Activated naive CD8-positive, alpha-beta T cell treated with anti-CD3 and anti-CD28 coated beads, Interleukin-2, amount 50 U/mL, for 24 hours (primary cell): ENCODE measurements at places on chromosomes 3 and 15.
A peak's percentile ranks its signal among the peaks of the same experiment; 100 is the strongest.

DNA sequence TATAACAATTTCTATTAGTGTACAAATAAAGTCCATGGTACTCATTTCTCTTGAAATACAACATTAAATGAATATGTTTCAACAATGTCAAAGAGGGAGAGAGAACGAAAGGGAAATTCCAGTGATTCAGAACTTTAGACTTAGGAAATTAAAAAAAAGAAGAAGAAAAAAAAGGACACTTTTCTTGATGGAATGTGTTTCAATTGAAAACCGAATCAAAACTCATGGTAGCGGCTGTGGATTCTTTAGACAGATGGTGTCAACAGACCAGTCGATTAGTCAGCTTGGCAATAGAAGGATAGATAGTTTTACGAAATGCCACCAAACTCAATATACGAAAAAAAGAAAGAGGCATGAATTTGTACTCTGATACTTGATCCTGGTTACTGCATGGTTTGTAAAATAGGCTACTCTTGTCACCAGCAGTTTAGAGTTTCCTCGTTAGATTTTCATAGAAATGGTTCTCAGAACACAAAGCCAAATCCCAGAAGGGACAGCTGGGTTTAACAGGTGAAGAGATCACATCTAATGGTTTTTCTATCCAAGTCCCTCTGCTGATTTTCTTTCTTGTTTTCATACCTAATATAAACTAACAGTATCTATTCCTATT is 793.5 kb downstream of the ROBO1 start:
- no peak for DNase-seq

GRCh38 chr3:172447611-172448579 is at the start of gene GHSR:
TSS of gene GHSR (minus strand) at chr3:172448456. CDS start at chr3:172448413, 43 bp downstream.
- DNase-seq = no peak

GRCh38 chr15:85412956-85413854 is 32.8 kb downstream of the AKAP13 start:
- DNase-seq = peak; percentile 65

- DNase-seq = no peak
These were observed 1340.5 kb downstream of the ROBO1 start for GRCh38 chr3:78427303-78427702.

GRCh38 chr15:55257938-55258337 is 31.7 kb downstream of the RAB27A start:
- no peak for DNase-seq

DNA sequence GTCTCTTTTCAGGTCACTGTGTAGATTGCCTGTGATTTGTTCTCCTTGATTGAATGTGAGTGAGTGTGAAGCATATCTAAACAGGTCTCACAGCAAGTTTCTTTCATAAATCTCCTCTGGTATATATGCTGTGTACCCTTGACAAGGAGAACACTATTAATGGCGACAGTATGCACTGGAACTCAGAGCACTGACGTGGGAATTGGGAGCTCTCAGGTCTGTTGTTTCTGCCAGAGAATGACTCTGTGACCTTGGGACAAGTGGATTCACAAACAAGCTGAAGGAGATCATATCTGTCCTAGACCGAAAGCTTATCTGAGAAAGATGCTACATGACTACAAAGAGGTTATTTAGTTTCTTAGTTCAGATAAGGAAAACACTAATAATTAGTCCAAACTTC is 326.3 kb upstream of the TPRG1 start:
- DNase-seq = no peak

- no peak for DNase-seq
These were observed 19.6 kb downstream of the DYNC1LI1 start for GRCh38 chr3:32551087-32551486.

- DNase-seq = no peak
These were observed 127.9 kb downstream of the MYRIP start for GRCh38 chr3:39937315-39937714.

DNA sequence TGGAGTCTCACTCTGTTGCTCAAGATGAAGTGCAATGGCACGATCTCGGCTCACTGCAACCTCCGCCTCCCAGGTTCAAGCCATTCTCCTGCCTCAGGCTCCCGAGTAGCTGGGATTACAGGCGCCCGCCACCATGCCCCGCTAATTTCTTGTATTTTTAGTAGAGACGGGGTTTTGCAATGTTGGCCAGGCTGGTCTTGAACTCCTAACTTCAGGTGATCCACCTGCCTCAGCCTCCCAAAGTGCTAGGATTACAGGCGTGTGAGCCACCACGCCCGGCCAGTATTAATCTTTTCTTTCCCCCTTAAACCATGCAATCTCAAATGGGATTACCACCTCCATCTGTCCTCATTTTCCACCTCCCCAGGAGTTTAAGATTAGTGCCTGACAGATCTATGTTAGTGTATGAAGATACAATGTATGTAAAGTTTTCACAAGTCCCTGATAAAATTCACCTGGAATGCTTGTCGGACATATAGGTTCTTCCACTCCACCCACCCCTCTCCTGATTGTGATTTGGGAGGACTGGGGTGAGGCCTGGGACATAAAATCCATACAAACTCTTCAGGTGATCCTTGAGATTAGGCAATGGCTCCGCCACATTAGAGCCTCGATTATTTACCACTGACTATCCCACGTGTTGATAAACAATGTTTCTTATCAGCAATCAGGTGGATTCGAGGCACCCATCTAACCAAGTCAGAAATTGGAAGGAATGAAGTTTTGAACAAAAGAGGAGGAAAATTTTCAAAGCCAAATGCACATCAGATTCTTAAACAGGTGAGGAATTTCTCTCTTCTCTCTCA is 1.2 kb downstream of the PARL start:
- no peak for DNase-seq

GRCh38 chr3:191549357-191549756 is 88.4 kb downstream of the PYDC2 start:
- DNase-seq = no peak

DNA sequence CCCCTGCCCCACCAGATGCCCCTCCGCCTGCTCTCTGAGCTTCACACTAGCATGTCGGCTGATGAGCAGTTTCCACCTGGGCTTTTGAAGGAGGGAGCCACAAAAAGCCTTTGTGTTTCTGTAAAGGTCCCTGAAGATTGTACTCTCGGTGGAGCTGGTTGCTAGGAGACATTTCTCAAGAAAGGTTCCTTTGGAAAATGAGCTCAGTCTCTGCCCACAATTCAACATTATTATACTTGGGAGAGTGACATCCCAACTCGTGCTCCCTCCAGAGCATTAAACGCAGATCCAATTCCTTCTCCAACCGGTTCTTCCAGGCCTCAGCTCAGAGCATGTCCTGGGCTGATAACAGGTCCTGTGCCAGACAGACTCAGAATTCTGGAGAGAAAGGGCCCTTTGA is 26.8 kb upstream of the FAM107A start:
- no peak for DNase-seq

DNA sequence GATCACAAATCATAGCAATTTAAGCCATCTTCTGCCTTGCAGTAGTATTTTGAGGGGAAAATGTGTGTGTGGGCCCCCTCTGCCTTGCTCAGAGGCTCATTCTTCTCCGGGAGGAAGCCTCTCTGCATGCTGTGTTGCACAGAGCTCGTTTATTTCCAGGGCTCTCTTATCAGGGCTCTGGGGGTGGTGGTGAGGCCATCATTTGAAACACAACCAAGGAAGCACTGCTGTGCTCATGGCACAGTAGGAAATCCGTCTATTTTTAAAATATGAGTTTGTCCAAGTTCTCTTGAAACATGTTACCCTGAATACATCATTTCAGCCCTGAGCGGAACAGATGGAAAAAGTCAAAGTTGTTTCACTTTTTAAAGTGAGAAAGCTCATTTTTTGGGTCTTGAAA is 369.0 kb upstream of the CFAP20DC start:
- no peak for DNase-seq

- DNase-seq = no peak
These were observed 77.2 kb downstream of the PPP2R3A start for GRCh38 chr3:136042608-136043221.

DNA sequence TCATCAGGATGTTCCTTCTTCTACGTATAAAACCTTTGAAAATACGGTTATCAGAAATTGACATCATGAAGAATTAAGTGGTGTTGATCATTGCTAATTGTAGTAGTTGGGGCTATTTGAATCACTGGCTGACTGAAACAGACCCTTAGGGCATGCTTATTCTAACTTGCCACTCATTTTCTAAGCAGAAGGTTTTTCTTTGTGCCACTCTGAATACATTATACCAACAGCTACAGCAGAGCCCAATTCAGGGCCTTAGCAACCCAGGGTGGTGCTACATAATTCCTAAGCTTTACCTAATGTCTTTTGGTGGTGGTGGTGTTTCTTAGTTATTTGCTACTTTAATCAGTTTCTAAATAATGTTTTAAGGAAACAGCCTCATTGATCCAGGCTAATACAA is 524.2 kb downstream of the NLGN1 start:
- DNase-seq = no peak

DNA sequence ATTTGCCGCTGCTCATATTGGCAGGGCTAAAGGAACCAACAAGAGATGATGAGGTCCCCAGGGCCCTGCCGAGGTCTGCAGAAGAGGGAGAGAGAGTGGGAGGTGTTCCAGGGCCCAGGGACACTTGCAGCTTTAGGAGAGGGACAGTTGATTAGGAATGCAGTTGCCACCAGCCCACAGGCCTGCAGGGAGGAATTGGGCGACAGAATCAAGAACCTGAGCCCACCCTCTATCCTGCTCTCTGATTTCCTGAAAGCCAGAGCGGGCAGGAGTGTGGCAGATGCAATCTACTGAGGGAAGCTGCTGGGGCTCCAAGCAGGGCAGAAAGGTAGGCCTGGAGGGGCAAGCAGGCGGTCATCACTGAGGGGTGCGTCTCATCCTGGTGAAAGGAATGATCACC is 12.1 kb upstream of the PRR23E start:
- no peak for DNase-seq

DNA sequence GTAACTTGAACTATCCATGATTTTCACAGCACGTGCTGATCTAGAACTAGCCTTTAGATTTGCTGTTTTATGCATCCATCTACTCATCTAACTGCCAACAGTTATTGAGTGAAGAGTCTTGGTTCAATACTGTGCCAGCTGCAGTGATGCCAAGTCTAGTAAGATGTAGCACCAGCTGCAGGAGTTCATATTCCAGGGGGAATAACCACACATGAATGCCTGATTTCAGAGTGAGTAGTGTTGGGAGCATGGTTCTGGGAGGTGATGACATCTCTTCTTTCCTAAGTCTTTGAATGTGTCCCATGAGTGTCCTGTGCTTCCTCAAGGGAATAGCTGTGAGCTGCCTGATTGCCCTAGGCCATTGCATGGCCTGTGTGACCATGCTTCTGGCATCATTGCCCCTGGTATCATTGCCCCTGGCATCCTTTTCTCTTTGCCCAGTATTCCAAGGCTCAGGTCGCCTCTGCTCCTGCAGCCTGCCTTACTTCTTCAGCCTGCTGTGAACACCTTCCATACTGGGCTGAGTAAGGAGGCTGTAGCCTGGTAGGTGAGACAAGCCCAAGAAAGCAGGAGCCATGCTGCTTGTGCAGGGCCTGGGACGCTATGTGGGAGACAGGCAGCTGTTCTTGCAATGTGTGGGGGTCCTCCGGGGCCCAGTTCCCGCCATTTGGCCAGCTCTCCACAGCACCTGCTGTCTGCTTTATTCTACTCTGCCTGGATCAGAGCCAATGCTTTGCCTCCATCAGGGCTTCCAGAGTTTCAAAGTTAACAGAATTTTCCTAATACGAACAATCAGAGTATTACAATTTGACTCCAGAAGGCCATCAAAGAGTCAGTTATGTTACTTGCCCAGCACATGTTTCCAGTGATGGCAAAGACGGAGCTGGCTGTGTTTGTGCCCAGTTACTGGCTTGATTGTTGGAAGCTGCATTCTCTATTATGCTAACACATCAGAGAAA is 73.2 kb downstream of the CLSTN2 start:
- DNase-seq = no peak

GRCh38 chr3:42314411-42314810 is 48.4 kb upstream of the CCK start:
- no peak for DNase-seq

DNA sequence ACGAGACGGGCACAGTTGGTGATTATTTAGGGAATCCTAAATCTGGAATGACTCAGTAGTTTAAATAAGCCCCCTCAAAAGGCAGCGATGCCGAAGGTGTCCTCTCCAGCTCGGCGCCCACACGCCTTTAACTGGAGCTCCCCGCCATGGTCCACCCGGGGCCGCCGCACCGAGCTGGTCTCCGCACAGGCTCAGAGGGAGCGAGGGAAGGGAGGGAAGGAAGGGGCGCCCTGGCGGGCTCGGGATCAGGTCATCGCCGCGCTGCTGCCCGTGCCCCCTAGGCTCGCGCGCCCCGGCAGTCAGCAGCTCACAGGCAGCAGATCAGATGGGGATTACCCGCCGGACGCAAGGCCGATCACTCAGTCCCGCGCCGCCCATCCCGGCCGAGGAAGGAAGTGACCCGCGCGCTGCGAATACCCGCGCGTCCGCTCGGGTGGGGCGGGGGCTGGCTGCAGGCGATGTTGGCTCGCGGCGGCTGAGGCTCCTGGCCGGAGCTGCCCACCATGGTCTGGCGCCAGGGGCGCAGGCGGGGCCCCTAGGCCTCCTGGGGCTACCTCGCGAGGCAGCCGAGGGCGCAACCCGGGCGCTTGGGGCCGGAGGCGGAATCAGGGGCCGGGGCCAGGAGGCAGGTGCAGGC is 318.0 kb downstream of the FGF12 start:
- DNase-seq = no peak

DNA sequence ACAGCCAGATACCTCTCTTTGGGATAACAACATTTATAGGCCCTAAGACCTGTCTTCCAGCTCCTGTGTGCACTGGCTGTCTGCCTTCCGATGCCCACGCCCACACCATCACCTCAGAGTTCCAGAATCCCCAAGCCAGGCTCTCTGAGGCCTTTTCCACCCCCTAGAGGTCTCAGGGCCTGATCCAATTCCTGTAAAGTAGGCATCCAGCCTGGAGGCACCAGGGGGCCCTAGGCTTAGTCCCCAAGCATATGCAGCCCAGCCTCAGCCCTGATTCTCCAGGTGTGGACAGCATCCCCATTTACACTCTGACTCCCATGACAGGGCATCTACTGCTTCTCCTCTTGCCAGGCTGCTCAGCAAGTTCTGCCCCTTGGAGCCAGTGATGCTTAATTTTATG is 72.7 kb upstream of the CORO2B start:
- DNase-seq = no peak

- no peak for DNase-seq
These were observed 153.7 kb upstream of the ABI3BP start for GRCh38 chr3:101146946-101147345.

- no peak for DNase-seq
These were observed 1.5 kb downstream of the CHSY1 start for GRCh38 chr15:101250341-101250831.
